H1 (cell line): ENCODE measurements at places on chromosomes 11 and 22.

DNA sequence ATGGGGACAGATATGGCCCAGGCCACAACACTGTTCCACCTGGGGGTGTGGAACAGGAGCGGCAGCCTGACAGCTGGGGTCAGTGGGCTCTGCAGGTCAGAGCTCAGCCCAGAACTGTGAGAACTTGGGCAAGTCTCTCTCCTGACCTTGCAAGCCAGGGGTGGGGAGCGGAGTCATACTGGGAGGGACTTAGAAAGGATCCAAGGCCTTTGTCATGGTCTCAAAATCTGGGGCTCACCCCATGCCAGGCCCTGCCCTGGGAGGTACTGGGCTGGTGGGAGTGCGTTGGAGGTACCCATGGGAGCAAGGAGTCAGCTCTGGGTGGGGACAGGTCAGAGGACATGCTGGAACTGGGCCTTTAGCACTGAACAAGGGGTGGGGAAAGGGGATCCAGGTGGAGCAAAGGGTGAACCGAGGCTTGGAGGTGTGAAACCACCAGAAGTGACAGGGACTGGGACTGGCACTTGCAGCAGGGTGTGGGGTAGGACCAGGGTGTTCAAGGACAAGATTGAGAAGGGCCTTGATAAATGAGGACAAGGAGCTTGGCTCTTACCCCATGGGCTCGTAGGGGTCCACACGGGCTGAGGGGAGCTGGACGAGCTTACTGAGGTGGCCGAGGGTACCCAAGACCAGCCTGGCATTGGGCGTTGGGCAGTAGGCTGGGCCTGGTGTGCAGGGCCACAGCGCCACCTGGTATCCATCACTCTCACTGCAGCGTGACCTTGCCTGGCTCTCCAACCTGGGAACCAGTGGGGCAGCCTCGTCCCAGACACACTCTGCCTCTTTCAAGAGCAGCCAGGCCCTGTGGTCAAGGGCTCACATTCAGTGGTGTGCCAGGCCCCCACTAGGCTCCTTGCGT lies 7.4 kb upstream of the PMM1 start:
- peak; percentile 87 for DNase-seq

DNA sequence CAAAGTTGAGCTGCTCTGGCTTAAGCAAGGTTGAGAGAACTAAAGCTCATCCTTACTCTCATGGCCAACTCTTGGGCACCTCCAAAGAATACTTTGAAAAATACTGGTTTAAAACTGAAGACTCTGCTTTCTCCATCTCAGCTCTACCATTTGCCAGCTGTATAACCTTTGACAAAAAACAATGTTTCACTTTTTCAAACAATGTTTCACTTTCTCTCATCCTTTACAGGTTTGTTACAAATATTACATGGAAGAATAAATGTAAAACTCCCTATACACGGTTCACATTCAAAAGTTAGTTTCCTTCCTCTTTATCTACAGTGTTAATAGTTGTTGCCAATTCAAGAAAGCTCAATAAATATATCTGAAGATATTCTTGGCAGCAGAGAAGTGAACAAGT lies 19.2 kb downstream of the AMBRA1 start:
- no peak for DNase-seq

- DNase-seq = no peak
These were observed 12.7 kb upstream of the IL2RB start for GRCh38 chr22:37162221-37163095.

GRCh38 chr11:66066751-66067150 lies 3.3 kb upstream of the PACS1 start:
- DNase-seq = no peak

DNA sequence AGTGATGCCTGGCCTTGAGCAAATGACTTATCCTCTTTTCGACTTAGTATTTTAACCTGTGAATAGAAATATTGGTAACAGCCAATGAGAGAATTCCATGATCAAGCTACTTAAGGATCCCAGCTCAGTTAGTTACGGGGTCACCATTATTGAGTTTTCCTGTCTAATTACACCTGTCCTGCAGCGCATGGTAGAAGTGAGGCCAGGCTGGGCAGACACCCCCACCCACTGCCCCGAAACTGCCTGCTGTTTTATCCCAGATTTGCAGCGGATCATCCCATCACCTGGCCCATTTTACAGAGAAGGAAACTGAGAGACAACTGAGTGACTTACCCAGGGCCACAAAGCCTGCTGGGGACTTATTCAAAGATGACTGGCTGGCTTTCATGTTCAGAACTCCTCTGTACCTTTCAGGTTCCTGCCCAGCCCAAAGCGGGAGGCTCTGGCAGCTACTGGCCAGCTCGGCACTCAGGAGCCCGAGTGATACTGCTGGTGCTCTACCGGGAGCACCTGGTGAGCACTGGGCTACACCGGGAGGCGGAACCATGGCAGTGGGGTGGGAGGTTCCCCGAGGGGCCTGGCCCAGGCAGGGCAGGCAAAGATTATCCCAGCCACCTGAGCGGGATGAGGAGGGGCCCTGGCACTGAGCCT lies 1.4 kb downstream of the MUS81 start:
- DNase-seq = no peak

DNA sequence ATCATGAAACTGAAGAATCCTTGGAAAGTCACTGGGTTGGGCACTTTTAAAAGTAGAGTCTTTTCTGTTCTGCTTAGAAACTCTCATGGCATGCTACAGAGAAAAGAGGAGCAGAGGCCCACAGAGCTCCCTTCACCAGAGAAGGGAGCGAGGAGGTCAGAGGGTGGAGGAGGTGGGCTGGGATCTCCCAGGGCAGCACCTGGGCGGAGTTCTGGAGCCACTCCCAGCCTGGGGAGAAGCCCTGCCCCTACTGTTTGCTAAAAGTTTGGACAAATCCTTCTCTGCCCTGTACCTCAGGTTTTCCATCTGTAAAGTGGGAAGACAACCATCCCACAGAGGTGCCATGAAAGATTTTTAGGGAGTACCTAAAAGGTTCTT lies 299.1 kb downstream of the KIRREL3 start:
- no peak for DNase-seq

DNA sequence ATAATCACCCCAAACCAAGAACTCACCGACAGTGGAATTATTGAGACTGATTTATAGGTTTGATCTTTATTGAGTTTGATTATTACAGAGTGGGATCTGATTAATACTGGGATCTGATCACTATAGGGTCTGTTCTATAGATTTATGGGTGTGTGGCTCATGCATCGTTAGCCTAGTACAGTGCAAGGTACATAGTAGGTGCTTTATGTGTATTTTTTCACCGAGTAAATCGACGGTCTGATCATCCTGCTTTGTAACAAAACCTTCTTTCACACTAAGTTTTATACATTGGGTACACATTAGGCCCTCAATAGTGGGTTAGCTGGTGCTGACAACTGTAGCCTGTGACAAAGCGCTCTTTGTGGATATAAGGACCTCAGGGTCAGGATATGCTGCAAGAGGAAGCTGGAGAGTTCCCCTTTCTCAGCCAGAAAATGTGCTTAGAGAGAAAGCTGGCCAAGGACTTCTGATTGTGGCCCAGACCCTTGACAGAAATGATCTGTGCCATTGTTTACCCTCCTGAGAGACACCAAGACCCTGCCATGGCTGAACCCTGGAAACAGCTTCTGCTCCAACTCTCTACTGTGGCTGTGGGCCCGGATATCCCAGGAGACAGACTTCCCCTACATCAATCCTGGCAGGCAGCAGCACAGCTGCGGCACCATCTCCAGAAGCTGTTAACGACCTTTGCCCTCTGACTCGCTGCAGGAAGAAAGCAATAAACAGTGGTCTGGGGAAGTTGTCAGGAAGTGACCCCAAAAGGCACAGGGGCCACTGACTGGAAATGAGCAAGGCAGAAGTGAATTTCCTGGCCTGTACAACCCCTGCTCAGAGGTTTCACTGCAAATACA lies 16.1 kb upstream of the TPP1 start:
- DNase-seq = no peak

GRCh38 chr11:46247659-46248058 lies 29.8 kb upstream of the CREB3L1 start:
- peak; percentile 72 for DNase-seq
